HAP-1 (cell line): ENCODE measurements at places on chromosomes 4 and X.

- DNase-seq = no peak
Observed at GRCh38 chr4:100738196-100739165, 220.7 kb upstream of the EMCN start.

- no peak for DNase-seq
Observed at GRCh38 chr4:86600007-86600653, 6.0 kb downstream of the PTPN13 start.

DNA sequence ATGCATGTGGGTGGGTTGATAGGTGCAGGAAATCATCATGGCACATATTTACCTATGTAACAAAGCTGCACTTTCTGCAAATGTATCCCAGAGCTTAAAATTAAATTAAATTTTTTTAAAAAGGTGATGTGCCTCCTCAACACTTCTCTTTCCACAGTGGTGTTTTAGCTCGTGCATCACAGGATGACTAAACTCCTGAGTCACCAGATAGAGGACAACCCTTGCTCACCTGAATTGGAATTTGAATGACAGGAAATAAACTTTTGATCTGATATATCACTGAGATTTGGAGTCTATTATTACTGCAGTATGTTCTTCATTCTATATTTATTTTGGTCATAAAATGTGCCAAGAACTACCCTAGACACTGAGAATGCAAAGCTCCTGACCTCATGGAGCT is 185.3 kb downstream of the MAPK10 start:
- DNase-seq = no peak

GRCh38 chr4:6338175-6338950 is 68.7 kb downstream of the WFS1 start:
- DNase-seq = no peak

DNA sequence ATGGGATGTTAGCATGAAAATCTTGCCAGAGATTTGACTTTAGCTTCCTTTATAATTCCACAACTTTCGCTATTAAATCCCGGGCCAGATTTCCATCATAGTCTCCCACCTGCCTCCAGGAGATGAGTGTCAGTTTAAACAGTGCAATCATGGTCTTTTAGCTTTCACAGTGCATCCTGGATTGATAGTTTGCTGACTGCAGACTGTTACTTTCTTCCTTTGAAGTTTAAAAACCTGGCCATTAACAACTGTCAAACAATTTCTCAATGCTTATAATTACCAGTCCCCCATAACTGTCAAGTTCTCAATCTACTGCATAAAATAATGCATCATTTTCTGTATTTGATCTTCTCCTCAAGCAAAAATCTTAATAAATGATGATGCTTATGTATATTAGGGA is 108.4 kb upstream of the FSTL5 start:
- no peak for DNase-seq

DNA sequence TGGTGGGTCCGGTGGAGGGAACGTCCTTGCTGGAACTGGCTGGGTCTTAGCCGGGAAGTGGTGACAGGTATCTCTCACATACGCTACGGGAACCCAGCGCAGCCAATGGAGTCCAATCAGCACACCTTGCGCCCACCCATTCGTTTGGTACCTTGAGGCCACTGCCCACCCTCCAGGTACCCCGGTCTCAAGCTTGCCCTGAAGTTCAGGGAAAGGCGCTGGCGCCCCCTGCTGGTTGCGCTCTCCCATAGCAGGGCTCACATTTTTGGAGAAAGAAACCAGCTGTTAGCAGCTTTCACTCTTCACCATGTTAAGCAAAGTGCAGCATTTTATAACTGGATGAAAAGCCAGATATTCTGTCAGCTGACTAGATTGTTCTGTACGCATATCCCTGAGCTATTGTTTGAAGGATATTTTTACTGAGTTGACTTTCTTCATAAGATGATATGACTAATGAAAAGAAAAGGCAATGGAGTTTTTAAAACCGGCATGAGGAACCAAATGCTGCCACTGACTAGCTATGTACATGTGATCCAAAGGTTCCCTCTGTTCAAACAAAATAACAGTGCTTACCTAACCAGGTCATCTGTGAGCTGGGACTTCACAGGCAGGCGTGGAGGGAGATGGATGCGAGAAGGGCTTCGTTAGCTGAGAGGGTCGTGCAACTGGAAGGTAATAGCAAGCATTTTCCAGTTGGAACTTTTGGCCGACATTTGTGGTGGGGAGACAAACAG is 43.7 kb downstream of the OTOP1 start:
- peak; percentile 60 for DNase-seq

- no peak for DNase-seq
Observed at GRCh38 chr4:107900508-107900907, 30.8 kb upstream of the CYP2U1 start.

DNA sequence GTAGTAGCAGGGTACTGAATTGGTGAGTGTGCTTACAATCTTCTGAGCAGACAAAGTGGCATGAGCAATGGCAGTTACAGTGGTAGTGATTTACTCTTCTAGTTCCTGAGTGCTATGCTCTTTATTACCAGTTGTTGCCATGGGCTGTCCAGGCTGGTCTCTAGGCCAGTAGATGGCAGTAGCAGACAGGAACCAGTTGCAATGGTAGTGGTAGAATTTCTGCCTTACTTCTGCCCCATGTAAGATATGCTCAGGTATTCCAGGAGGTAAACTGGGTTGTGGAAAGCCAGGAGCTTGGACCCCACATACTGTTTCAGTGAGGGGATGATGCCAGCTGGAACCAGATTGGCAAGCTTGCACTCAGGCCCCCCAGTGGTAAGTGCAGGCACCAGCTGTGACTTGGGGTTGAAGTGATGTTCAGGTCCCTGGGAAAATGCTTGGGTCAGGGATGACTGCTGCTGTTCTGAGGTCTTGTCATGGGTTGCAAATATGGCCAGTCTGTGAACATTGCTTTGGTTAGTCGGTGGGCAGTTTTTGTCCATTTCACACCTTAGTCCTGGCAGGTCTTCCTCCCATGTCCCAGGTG is 63.0 kb upstream of the ZXDB start:
- DNase-seq = peak; percentile 7
